ENCODE measurements at places on chromosomes 11 and 22.

DNA sequence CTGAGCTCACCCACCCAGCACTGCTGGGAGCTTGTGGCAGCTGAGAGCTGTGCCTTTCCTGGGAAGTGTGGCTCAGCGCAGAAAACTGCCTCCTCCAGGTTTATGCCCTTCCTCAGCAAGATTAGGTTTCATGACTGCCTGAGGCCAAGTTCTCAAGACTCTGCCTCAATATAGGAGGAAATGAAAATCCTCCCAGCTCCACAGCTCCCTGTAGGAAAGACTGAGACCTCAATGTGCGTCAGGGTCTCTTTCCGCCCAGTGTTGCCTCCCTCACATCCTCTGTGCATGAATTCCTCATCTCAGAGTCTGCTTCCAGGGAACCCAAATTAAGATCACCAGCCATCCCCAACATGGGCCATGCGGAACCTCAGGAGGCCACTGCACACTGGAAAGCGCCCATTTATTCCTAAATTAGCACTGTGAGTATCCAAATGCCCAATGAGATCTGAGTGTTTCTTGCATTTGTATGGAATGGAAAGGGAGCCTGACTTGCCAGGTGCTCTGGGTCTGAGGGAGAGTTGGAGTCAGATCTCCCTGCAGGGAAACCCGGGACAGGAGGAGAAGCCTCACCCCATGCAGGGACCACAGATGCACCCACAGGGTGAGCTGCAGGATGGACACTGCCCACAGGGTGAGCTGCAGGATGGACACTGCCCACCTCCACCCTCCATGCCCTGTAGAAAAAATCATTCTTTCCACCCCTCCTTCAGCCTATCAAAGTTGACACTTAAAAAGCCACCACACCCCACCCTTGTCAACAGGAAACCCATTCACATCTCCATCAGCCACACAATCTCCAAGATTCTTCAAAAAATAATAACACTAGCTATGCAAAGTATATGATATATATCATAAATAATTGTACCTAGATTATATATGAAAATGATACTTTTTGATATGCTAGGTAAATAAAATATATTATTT is 97.4 kb upstream of the IGLL5 start:
- no peak for DNase-seq

- no peak for DNase-seq
Measured at GRCh38 chr22:44594951-44595350, 96.9 kb upstream of the RTL6 start.

- DNase-seq = no peak
Measured at GRCh38 chr11:86524620-86525352, 147.6 kb downstream of the ME3 start.

DNA sequence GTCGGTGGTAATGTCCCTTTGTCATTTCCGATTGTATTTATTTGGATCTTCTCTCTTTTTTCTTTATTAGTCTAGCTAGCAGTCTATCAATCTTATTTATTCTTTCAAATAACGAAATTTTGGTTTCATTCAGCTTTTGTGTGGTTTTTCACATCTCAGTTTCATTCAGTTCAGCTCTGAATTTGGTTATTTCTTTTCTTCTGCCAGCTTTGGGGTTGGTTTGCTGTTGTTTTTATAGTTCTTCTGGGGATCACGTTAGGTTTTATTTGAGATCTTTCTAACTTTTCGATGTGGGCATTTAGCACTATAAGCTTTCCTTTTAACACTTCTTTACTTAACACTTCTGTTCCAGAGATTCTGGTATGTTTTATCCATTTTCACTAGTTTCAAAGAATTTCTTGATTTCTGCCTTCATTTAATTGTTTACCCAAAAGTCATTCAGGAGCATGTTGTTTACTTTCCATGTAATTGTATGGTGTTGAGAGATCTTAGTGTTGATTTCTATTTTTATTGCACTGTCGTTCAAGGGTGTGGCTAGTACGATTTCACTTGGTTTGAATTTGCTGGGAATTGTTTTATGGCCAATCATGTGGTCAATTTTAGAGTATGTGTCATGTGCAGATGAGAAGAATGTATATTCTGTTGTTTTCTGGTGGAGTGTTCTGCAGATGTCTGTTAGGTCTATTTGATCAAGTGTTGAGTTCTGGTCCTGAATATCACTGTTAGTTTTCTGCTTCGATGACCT is 7.7 kb upstream of the SCGB1D1 start:
- DNase-seq = no peak

GRCh38 chr22:30217698-30218560 is 28.6 kb downstream of the LIF start:
- no peak for DNase-seq

GRCh38 chr11:122559734-122560382 is 95.7 kb upstream of the UBASH3B start:
- DNase-seq = no peak

DNA sequence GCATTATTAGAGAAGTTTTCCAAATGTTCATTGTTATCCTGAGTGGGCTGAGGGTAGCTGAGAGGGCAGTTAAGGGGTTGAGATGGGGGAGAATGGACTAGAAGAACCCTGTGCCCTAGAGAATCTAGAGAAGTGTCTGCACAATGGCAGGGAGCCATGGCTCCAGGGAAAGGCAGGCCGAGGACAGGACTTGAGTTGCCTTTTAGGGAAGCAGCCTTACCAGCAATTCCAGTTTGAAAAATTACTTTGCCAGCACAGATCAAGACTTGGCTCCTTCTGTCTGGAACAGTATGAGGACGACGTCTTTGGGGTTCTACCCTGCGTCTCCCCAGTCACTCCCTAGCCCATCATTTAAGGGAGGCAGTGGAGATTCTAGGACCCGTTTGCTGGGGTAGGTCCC is 25.7 kb upstream of the MICAL3 start:
- DNase-seq = no peak

All from AG04449 (cell line).